ENCODE measurements at places on chromosomes 6 and 20.

DNA sequence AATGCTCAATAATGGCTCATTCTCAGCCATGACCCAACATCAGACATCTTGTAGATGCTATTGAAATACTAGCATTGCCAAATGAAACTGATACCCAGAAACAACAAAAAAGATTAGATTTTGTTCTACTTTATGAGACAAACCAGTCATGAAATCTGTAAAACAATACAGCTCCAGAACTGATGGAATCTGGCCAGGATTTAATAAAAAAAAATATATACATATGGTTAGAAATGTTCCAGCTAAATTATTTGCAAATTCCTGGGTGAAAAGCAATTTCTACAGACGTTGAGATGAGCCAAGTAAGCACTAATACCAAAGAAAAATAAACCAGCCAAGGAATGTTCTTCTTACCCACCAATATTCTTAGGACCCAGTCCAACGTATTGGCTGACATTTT is 201.3 kb downstream of the EPHA7 start:
- DNase-seq: no peak

DNA sequence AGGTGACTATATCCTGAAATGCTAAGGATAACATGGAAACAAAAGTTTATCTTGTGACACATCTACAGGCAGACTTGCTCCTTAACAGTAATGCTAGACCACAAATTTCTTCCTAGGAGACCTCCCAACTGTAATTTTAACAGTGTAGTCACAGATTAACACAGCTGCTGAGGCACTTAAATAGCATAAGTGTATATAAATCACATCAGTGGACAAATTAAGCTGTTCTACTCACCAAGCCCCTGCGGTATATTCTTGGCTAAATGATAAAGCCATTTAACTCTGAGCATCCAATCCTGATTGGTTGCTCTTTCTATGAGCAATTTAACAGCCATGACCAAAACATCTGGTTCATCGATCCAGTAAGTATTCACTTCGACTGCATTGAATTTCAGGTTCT is 73.3 kb upstream of the LYRM2 start:
- no peak for DNase-seq

DNA sequence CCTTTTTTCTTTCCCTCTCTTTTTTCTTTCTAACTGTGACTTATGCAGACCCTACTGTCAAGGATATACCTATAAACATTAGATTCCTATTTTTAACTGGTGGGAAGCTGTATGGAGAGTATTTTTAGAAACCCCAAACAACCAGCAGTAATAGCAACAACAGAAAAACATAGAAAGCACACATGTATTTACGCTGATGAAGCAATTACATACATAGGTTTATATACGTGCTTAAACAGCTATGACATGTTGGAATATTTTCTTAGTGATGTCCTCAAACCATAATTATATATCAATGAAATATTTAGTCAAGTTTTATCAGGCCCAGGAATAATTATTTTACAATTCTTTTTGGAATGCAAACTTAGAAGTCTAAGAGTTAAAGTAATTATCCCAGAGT is 294.3 kb upstream of the SOX4 start:
- DNase-seq: no peak

GRCh38 chr20:64084685-64085152 is 521 bp upstream of the LKAAEAR1 start:
- DNase-seq: no peak

DNA sequence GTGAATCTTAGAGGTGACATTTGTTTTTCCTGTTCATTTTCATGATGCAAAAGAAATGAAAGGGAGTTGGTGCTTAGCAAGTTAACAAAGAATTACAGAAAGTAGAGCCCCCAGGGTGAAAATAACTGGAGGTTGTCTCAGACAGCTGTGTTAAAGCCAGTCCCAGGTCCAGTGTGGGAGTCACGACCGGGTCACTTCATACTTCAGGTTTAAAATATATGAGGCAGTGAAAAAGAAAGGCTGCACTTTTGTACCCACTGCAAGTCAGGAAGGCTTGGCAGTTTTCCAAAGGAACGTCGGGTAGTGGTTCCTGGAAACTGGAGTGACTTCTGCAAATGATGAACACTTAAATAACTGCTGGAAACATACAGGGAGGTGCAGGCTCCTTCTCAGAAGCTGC is 91.5 kb upstream of the THBS2 start:
- no peak for DNase-seq

DNA sequence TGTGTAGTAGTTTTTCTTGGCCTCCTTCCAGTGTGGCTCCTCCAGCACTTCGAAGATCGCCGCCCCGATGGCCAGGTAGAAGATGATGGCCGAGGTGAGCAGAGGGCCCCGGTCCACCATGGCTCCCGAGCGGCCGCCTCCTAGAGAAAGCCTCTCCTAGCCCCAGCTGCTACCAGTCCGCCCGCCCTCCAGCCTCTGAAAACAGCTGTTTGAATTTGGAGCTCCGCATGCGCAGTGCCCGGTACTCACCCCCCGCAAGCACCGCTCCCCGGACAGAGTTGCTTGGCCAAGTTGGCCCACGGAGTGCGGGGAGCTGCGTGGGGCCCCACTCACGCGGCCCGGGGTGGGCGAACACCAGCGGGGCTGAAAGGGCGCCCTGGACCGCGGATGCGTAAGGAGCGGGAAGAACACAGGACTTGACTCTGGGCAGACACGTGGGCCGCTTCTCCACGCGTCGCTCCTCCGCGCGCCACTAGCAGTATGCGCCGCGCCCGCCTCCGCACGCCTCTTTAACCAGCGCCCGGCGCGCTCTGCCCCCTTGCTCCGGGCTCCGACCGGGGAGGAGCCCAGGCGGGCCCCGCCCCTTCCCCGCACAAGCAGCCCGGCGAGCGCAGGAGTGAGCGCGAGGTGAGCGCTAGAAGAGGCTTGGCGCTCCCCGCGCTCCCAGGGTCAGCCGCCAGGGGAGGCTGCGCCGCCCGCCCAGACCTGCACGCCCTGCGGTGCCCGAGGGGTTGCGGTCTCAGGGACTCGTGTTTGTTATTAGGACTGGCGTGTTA is at the start of gene KCNK5:
Gene KCNK5 (minus strand): TSS at position 484 of the 776 bp plus-strand sequence. CDS start 364 bp downstream, at position 120.
- DNase-seq: peak; percentile 20

- no peak for DNase-seq
These were observed 520 bp downstream of the KCNK17 start for GRCh38 chr6:39313526-39314272.

GRCh38 chr6:298233-299103 is 6.2 kb downstream of the DUSP22 start:
- DNase-seq: no peak

- no peak for DNase-seq
These were observed 31.9 kb downstream of the NSFL1C start for GRCh38 chr20:1434571-1435336.

- DNase-seq: no peak
These were observed 103.4 kb upstream of the RALGAPA2 start for GRCh38 chr20:20815711-20816455.

DNA sequence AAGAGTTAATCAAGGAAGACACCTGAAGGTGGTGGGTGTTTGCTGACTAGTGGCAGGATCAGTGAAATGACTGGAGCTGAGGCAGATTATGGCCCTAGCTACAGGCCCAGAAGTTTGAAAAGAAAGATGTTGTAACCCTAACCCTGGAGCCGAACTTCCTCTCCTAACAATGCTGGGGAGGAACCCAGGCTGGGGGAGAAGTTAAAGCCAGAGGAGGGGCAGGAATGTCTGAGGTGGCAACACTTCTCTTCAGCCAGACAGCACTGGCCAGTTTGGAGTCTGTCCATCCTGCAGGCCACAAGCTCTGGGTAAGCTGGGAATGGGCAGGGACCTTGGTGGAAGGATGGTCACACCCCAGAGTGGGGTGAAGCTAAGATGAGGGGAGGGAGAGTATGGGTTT is at the start of gene LST1:
Gene LST1 (plus strand): TSS at position 270 of the 400 bp plus-strand sequence. CDS start 1,023 bp downstream, outside the sequence.
- peak; percentile 31 for DNase-seq

DNA sequence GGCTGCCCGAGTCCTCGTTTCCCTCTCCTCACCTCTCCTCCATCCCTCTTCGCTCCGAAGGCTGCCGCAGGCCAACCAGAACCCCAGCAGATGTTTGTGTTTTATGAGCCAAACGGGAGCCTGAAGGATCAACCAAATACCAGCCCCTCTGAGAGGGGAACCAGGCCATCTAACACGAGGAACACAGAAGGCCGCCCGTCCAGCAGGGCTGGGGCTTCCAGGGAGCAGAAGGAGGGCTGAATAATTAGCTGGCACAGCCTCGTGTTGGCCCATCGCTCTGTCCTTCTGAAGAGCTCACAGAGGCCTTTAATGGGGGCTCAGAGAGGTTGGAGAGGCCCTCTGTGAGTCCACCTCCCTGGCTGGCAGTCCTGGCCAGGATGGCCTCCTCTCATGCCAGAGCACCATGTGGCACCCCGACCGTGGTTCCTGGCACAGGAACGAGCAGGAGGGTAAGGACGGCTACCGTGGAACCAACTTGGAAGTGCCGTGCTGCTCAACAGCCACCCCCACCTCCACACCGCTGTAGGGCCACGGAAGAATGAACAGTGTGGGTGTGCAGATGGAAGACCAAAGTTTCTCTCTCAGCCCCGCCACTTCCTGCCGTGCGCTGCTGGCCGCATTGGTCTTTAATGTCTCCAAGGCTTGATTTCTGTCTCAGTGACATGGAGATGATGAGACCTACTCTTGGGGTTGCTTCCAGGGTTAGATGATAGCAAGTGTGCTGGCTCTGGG is 155.2 kb downstream of the SCML4 start:
- DNase-seq: no peak

GRCh38 chr6:32095338-32096086 is 13.6 kb downstream of the TNXB start:
- no peak for DNase-seq

GRCh38 chr6:34093854-34094430 is 51.9 kb downstream of the GRM4 start:
- no peak for DNase-seq

DNA sequence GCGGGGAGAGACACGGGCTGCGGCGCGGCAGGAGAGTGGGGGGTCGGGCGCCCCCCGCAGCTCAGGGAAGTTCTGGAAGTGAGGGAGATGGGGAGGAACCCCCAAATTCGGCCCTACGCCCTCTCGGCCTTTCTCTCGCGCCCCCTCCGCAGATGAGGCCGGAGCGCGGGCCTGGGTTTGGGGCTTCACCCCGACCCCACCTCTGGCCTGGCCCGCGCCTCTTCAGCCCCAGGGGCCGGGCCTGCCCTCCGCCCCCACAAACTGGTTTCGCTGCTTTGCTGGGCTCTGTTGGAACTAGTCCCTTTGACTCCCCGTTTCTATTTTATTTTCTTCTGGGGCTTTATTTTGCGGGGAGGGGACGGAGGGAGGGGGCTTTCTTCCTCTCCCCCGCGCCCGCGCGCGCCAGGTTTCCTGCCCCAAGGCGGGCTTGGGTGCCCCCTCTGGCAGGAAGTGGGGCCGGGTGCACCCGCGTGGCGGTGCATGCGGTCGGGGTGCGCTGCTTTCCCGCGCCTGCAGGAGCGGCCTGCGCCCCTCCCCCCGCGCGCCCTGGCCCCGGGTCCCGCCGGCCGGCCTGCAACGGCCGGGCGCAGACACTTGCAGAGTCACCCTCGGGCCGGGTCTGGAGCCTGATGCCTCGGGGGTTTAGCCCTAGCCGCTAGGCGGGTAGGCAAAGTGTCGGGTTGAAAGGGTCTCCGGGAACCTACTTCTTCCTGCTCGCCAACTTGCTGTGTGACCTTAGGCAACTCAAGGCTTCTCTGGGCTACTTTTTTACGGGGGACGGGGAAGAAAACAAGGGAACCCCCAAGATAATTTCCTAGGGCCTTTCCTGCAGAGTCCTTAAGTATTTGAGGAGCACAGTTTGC is 1.3 kb downstream of the HMGA1 start:
- peak; percentile 34 for DNase-seq

DNA sequence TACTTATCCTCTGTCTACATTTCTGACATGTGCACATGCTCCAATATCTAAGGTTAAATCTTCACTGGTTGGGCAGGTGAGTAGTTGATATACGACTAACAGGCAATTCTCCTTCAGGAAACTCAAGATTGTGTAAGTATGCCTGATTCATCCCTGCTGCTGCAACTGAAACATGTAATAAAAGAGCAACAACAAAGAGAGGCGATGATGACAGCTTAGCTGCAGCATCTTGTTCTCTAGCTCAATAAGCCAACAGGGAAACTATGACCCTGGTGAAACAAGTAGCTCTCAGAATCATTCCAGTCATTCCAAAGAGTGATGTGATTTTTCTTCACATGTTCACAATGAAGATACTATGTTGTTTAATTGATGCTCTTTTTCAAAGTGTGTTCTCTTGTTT is 74.4 kb downstream of the ELOVL4 start:
- DNase-seq: no peak

DNA sequence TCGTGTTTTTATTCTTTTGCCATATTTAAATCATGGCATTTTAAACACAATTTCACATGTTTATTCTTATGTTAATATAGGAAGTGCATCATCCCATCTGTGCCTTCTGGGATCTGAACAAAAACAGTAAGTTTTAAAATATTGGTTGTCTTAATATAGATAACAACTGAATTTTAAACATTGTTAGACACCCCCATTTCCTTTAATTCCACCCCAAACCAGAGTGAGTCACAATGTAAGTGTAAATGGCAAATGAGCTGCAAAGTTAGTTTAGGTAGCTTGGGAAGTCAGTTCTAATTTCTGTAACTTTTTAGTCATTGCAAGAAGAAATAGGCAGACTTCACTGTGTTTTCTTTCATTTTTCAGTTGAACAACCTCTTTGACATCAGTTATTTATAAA is 108.0 kb downstream of the ADGRG6 start:
- DNase-seq: no peak

DNA sequence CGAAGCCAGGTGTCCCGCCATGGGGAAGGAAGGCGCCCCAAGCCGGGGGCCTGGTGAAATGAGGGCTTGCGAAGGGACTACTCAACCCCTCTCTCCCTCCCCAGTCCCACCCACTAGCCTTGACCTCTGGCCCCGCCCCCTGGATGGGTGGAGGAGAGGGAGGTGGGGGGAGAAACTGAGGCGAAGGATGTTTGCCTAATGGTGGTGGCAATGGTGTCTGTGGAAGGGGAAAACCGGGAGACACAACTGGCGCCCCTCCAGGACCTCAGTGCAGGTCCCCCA is at the start of gene POU5F1:
Gene POU5F1 (minus strand): TSS at position 83 of the 282 bp plus-strand sequence. CDS start 62 bp downstream, at position 21.
- no peak for DNase-seq

- no peak for DNase-seq
These were observed 13.9 kb upstream of the TSHZ2 start for GRCh38 chr20:52958211-52958610.

DNA sequence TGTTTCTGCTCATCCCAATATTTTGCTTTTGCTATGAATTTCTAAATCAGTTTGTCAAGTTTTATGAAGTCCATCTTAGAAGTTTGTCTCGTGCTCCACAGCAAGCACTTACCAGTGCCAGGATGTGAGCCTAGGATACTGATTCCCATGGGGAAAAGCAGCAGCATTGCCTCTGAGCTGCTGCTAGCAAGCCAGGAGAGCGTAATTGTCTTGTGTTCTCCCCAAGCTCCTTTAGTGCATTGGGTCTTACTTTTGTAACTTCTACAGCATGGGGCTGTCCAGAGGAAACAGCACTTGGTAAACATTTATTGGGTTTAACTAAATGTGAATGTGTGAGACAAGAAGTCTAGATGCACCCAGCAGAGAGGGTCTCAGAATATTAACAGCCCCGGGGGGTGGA is 76.1 kb downstream of the RNF182 start:
- no peak for DNase-seq

- DNase-seq: no peak
These were observed 73.4 kb downstream of the PTPN1 start for GRCh38 chr20:50583442-50584150.

GRCh38 chr20:44624152-44624551 is 27.3 kb downstream of the ADA start:
- no peak for DNase-seq
